Activated CD4-positive, alpha-beta T cell treated with anti-CD3 and anti-CD28 coated beads, Interleukin-2, amount 10 ng/mL, durations not matched to agents 7 days and 5 days (primary cell): ENCODE measurements at places on chromosomes 2 and 18. TPM values are rescaled to one million over a fixed set of nuclear protein-coding genes. Genes with fewer than 3 reads are reported as not detected.

GRCh38 chr2:158312981-158313380 is 143.6 kb downstream of the CCDC148 start:
- DNase-seq: no peak

GRCh38 chr2:66125951-66126350 is 309.0 kb upstream of the MEIS1 start:
- DNase-seq: no peak

DNA sequence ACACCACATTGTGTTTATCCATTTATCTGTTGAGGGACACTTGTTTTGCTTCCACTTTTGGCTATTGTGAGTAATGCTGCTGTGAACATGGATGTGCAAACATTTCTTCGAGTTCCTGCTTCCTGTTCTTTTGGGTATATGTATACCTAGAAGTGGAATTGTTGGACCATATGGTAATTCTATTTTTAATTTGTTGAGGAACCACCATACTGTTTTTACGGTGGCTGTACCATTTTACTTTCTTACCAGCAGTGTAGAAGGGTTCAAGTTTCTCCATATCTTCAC is 23.1 kb downstream of the ANXA4 start:
- DNase-seq: no peak

DNA sequence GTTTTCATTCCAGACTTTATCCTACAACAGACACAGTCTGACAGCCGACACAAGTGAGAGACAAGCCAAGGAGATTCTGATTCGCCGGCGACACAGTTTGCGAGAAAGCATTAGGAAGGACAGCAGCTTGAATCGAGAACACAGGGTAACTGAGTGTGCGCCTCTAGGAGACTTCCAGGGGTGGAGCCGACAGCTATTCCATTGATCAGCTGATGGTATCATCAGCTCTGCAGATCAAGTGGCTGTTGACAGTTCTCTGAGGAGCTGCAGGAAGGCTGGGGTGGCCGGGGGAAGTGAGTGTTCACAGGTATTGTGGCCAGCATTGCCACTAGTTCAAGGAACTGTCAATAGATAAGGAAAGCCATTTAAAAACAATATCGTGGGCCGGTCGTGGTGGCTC is 57.3 kb upstream of the TMEM182 start:
- no peak for DNase-seq

- no peak for DNase-seq
Observed at GRCh38 chr2:240912878-240913809, 7.0 kb downstream of the CROCC2 start.

DNA sequence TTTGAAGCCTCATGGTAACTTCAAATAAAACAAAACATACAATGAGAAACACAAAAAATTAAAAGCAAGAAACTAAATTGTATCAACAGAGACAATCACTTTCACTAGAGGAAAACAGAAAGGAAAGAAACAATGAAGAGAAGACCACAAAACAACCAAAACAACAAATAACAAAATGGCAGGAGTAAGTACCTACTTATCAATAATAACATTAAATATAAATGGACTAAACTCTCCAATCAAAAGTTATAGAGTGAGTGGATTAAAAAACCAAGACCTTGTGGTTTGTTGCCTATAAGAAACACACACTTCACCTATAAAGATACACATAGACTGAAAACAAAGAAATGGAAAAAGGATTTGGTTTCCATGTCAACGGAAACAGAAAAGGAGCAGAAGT is 830.1 kb upstream of the TMEFF2 start:
- no peak for DNase-seq

GRCh38 chr2:228224410-228224809 is 42.9 kb upstream of the SPHKAP start:
- DNase-seq: no peak

DNA sequence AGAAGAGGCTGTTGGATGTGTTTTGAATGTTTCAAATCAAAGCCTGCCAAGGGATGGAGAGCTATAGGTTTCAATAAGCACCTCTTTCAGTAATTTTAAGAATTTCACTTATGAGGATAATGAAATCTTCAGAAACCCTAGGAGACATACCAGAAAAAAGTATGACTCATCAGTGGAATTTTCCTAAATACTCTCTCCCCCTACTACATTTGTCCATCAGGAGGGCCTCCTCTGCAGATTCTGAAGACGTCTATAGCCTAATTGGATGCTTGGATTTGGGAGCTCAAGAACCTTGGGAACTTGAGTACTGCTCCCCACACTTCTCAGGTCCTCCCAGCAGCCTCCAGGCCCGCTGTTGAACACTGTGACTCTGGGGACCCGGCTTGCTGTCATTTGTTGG is 374.3 kb downstream of the SLC4A3 start:
- DNase-seq: no peak

DNA sequence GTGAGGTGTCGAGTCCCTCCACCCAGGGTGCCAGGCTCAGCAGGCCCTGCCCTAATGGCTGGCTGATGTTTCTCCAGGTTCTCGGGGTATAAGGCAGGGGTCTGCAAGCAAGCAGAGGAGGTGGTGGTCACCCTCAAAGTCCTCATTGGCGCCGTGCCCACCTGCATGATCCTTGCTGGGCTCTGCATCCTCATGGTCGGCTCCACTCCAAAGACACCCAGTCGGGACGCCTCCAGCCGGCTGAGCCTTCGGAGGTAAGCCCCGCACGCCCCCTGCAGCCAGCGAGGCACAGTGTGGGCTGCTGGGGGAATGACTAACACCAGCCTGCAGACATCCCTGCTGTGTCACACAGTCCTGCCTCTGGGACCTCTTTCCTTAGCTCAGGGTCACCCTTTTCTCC is 14.1 kb downstream of the MFSD2B start:
- no peak for DNase-seq

- DNase-seq: no peak
Observed at GRCh38 chr2:22221006-22221405, 1097.2 kb downstream of the TDRD15 start.

DNA sequence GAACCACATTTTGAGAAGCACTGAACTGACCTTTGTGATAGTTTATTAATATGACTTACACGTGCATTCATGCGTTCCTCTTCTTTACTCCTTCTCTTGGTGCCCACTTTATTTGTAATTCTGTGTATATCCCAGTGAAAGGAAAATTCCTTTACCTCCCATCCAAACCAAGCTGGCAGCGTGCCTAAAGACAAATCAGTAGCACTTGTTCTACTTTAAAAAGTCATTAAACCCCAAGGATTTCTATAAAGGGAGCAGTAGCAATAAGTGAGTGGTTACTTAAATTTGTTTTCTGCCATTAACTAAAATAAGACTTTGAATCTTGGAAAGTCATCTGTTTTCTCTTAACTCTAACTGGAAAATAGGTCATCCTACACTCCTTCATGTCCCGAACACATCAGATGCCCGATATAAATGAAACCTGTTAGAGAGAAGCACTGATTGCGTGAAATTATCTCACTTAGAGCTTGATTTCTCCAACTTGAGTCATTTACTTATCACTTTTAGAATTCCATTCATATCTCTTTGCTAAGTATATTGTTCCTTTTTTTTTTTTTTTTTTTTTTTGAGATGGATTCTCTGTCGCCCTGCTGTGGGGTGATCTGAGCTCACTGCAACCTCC is 10.7 kb downstream of the PIK3C3 start:
- no peak for DNase-seq

- DNase-seq: no peak
Observed at GRCh38 chr2:33746208-33746800, 147.2 kb upstream of the FAM98A start.

GRCh38 chr2:241092677-241093076 is 9.4 kb downstream of the MTERF4 start:
- DNase-seq: no peak

DNA sequence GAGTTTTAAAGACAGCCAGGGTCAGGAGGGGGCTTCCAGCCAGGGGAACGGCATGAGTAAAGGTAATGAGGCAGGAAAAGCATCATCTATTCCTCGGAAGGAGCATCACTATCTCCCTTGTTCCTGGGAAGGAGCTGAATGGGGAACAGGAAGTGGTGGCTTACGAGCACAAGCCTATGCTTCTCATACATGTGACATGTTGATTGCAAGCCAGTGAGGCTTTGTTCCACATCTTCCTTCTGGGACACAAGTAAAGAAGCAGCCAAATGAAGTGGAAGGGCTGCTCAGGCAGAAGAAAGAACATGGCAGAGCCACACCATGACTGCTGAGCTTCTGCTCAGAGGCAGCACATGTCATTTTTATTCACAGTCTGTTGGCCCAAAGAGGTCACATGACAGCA is 15.1 kb upstream of the LMAN1 start:
- no peak for DNase-seq

- no peak for DNase-seq
Observed at GRCh38 chr2:29518010-29518409, 402.8 kb downstream of the CLIP4 start.

GRCh38 chr18:58429442-58429841 is 199.4 kb downstream of the ALPK2 start:
- DNase-seq: no peak

DNA sequence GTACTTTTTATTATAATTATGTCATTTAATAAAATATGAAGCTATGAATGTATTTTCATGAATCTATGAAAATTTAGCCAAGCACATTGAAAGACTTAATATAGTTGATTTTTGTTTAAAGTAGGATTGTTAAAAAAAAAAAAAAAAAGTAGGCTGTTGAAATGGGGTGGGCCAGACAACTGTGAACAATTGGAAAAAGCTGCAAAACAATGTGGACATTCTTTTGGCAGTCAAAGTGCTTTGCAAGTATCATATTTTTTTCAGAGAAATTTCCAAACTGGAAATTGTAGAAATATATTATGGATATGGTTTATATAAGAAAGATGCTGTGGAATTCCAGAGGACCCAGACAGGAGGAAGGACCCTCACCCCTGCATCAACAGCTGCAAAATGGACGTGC is 82.1 kb downstream of the ETAA1 start:
- DNase-seq: no peak

DNA sequence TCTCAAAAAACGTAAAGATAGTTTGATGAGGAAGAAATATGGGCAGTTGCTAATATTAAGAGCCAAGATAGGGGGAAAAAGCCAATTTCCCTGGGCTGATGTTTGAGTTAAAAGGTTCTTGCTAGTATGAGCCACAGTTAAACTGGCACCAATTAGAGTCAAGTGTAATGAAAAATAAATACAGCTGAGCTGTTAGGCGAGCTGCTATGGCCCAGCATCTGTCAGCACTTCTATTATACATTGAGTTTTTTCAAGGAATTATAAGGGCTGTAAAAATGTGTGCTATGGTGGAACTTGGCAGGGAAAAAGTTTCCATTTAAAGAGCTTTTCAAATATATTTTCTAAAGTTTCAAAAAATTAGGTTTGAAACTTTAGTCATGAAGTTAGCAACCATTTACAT is 279.6 kb downstream of the CYRIA start:
- no peak for DNase-seq

DNA sequence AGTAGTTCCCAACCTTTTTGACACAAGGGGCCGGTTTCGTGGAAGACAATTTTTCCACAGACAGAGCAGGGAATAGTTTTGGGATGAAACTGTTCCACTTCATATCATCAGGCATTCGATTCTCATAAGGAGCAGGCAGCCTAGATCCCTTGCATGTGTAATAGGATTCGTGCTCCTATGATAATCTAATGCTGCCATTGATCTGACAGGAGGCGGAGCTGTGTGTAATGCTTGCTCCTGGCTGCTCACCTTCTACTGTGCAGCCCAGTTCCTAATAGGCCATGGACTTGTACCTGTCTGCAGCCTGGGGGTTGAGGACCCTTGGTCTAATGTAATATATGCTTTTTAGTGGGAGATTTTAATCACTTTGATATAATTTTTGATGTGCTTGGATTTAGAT is 188.7 kb upstream of the KLHL14 start:
- no peak for DNase-seq

DNA sequence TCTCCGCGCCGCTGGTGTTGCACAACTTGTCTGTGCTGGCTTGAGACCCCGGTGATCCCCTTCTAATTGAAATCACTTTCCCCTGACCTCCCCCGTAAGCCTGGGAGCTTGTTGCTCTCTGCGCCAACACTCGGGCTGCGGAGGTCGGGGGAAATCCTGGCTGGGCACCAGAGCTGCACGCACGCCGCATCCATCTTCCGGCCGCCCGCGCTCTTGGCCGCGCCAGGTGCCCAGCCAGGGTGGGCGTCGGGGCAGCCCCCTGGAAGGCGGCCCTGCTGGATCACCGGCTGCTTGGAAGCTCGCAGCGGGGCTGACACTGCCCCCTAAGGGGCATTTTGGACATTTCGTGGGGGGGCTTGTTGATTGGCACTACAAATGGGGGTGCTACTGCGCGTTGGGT is 280.3 kb upstream of the SKOR2 start:
- DNase-seq: no peak

DNA sequence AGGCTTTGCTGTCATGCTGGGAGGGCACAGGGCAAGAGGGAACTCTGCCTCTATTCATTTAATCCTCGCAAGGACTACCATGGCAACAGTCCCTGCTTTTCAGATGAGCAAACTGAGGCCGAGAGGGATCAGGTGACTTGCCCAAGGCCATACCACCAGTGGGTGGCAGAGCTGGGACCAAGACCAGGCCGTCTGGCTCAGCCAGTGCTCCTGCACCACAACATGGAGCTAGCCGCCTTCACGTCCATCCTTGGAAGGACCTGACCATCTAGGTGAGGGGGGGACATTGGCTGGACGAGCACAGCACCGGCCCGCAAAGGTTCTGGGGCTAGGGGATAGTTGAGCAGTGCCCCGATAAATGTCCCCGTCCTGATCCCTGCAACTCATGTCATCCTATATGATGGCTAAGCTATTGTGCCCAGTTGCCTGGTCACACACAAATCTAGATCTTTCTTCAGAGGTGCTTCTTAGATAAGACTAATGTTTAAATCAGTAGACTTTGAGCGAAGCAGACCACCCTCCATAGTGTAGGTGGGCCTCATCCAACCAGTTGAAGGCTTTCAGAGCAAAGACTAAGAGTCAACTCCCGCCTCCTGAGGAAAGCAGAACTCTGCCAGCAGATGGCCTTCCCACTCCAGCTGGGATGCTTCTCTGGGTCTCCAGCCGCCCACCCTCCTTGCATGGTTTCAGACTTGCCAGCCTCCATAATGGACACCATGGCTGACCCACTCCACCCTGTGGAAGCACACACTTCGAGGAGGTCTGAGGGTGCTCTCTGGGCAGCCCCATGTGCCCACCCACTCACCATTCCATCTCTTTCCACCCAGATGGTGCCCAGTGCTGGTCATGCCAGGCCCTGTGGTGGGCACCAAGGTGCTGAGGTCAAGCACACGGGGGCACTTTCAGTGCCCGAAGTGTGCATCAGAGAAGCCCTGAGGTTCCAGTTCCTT is 214.8 kb upstream of the RAB6C start:
- DNase-seq: no peak

The RGPD4 gene
- 0.02 TPM for total RNA-seq

The STEAP3 gene
- 0.06 TPM for total RNA-seq

The ZNF514 gene
- total RNA-seq: 11.6 TPM

The CYRIA gene
- total RNA-seq: 0.31 TPM

The ANKRD30B gene
- not detected for total RNA-seq

The MYCN gene
- total RNA-seq: not detected

The SLC14A1 gene
- total RNA-seq: 8.7 TPM

The DCAF17 gene
- total RNA-seq: 19.0 TPM

The IL36RN gene
- total RNA-seq: not detected

The GRHL1 gene
- total RNA-seq: 0.27 TPM

The MOGAT1 gene
- not detected for total RNA-seq

The GALNT13 gene
- 0.15 TPM for total RNA-seq

The TTLL4 gene
- total RNA-seq: 31.6 TPM
